ENCODE measurements at places on chromosomes 6 and 20.

GRCh38 chr6:131430531-131430930 is 142.5 kb upstream of the ARG1 start:
- H3K27ac ChIP-seq = no peak overlapping the region
- no peaks in the 10 kb centered on the region for H3K36me3 ChIP-seq

DNA sequence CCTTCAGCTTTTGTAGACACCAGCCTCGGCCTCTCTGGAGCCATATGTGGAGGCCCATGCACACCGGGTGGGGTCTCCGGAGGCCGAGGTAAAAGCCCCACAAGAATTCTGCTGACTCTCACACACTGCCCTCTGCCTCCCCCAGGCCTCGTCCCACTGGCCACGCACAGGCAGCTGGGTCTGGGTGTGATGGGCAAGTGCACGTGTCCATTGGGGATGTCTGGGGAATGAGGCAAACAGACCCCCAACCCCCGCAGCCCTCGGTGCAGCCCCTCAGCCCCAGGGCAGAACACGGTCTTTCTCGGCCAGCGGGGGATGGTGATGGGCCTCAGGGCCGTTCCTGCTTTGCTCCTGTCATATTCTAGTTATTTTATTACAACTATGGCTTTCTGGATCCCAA is 44.0 kb upstream of the GATA5 start:
- no peak overlapping the region for H3K27ac ChIP-seq
- H3K36me3 ChIP-seq = no peaks in the 10 kb centered on the region
- no peak overlapping the region for H3K4me3 ChIP-seq
- peaks cover 5% of the 10 kb centered on the region for H3K27me3 ChIP-seq
- no peak for DNase-seq
- no peaks in the 10 kb centered on the region for H3K4me1 ChIP-seq

GRCh38 chr20:38748861-38749149 is 545 bp downstream of the ACTR5 start:
- peaks cover 16% of the 10 kb centered on the region for H3K27me3 ChIP-seq
- peak overlapping the region; percentile 73 for H3K27ac ChIP-seq
- H3K4me1 ChIP-seq = peaks cover 9% of the 10 kb centered on the region
- peak overlapping the region; percentile 87 for H3K4me3 ChIP-seq
- H3K36me3 ChIP-seq = peaks cover 4% of the 10 kb centered on the region
- DNase-seq = no peak

- peaks cover 9% of the 10 kb centered on the region for H3K36me3 ChIP-seq
- no peak for DNase-seq
- no peaks in the 10 kb centered on the region for H3K27me3 ChIP-seq
- H3K4me1 ChIP-seq = peaks cover 4% of the 10 kb centered on the region
These were observed 45.7 kb downstream of the ILRUN start for GRCh38 chr6:34650823-34651222.

GRCh38 chr20:60058879-60059278 is 100.7 kb downstream of the CDH26 start:
- peaks cover 67% of the 10 kb centered on the region for H3K27me3 ChIP-seq
- no peak overlapping the region for H3K4me3 ChIP-seq
- no peak overlapping the region for H3K27ac ChIP-seq
- H3K36me3 ChIP-seq = no peaks in the 10 kb centered on the region
- no peak for DNase-seq
